ENCODE measurements at places on chromosomes 13 and 19.
A peak's percentile ranks its signal among the peaks of the same experiment; 100 is the strongest.

- peak; percentile 60 for DNase-seq
These were observed 50.4 kb downstream of the MYO9B start for GRCh38 chr19:17125728-17126677.

DNA sequence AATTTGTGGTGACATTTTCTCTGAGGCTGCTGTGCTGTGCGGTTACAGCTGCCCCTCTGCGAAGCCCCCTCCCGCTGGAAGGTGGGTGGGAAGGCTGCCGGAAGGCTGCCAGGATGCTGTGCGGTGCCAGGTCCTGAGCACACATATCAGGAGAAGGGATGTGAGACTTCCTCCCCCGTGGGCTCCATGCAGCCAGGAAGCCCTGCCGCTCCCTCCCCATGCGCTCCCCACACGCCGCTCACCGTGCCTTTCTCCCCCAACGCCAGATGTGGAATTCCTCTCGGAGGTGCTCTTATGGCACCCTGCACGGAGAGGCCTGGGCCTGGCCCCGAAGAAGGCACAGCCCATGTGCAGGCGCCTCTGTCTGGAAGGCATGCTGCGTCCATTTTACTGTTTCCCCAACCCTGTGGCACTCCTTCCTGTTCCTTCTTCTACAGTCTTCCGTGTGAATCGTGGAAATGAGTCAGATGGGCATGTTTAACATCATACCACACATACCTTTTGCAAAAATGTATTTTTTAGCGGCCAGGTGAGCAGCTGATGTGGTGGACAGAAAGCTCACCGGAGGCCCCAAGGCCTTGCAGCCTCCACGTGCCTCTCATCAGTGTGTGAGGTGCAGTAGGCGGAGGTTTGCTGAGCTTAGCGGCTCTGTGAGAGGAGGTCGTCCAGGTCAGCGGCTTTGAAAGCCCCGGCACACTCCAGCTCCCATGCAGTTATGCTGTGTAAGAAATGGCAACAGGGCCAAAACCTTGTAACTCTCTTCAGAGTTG, 88.0 kb downstream of the ATP11A start:
- DNase-seq: no peak

DNA sequence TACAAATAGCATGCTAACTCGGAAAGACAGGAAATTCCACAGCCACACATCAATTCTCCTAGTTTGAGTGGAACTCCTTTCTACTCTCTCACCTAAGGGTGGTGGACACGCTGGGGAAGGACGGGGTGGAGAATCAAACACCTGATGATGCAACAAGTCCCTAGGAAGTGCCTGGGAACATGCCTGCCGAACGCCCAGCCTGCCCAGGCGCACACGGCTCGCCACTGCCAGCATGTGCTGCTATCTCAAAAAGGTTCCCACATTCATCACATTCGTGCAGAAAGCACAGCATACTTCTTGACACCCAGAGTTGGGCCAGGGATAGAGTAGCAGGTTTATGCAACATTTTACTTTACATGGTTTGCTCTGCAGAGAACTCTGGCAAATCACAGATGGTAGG, 164.6 kb downstream of the ABCC4 start:
- DNase-seq: no peak

DNA sequence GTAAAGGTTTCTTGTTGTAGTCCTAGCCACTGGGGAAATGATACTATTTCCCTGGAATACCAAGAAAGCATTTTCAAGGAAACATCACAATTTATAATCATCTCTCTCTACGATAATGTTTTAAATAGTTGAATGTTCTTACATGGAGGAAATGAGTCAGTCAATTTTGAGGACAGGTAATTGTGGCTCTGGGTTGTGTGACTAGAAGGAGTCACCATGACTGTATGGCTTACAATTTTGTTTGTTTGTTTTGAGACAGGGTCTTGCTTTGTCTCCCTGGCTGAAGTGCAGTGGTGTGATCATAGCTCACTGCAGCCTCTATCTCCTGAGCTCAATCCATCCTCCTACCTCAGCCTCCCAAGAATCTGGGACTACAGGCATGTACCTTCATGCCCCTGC, 47.4 kb downstream of the COG3 start:
- no peak for DNase-seq

DNA sequence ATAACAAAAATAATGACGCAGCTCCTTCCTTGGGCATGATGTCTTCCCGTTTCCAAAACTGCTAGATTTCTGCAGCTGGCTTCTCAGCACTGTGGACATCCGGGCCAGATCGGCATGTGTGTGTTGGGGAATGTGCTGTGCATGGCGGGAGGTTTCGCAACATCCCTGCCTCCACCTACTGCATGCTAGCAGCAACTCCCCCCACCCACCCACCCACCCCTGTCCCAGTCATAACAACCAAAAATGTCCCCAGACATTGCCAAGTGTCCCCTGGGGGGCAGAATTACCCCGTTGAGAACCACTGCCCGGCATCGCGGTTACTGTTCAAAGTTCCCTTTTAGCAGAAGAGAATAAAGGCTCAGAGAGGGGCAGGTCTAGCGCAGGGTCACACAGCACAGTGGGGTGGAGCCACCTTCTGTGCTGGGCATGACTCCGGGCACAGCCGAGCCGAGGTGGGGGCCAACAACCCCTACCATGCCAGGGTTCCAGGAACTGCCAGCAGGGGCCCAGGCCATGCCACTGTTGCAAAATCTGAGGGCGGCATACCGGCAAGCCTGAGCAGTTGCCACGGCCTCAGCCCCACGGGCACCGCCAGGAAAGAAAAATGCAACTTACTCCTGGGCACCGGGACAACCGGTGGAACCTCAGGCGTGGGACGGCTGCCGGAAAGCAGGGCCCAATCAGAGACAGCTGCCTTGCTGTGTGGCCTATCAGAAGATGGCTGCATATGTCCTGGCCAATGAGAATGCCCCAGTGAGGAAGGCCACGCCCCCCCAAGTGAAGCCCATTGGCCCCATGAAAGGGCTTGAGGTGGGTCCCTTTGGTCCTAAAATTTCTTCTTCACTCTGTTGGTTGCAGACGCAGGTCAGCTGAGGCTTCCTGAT, 22.5 kb upstream of the NFIC start:
- DNase-seq: no peak

- DNase-seq: no peak
These were observed 86.2 kb upstream of the SCEL start for GRCh38 chr13:77449265-77449664.

- no peak for DNase-seq
These were observed 24.7 kb downstream of the MAP2K2 start for GRCh38 chr19:4099041-4099764.

DNA sequence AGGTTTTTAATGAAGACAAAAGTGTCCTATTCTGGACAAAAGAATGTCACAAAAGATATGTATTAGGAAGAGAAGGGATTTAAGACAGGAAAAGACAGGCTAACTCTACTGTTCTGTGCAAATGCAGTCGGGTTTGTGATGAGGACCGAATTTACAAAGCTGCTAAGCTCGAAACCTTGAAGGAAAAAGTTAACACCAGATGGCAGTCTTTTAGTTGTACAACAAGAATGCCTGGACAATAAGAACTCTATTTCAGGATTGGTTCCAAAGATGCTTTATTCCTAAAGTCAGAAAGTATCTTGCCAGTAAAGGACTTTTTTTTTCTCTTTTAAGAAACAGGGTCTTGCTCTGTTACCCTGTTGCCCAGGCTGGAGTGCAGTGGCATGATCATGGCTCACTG, 51.1 kb downstream of the HS6ST3 start:
- DNase-seq: no peak

DNA sequence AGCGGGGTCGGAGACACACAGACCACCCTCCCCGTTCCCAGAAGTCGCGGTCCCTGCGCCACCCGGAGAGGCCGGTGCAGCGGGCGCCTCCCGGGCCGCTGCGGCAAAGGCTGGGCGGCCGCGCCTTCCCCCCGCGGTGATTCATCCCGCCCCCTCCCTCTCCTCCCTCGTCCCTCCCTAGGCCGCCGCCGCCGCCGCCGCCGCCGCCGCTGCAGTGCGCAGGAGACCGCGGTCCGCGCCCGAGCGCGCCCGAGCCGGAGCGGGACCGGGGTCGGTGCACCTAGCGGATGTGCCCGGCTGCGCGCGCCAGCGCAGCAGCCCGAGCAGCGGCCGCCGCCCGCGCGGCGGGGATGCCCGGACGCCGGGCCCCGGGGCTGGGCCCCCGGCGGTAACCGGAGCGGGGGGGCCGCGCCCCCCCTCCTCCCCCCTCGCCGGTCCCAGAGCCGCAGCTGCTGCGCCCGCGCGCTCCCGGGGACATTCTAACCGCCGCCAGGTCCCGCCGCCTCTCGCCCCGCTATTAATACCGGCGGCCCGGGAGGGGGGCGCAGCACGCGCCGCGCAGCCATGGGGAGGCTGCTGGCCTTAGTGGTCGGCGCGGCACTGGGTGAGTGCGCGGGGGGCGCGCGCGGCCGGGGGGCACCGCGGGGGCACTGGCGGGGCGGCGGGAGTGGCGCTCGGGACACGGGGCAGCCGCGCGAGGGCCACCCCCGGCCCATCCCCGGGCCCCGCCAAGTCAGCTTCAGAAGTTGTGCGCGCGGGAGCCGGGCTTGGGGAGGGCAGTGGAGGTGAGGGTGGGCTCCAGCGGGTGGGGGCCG, at the start of gene SCN1B:
TSS of gene SCN1B (plus strand) at position 214 of the 815 bp plus-strand sequence. CDS start at position 565, 351 bp downstream.
- peak; percentile 33 for DNase-seq

- no peak for DNase-seq
These were observed 154.8 kb downstream of the ABCC4 start for GRCh38 chr13:95146486-95146885.

GRCh38 chr19:15633082-15633835, 7.4 kb upstream of the CYP4F3 start:
- no peak for DNase-seq

GRCh38 chr19:38852231-38853044, 2.7 kb upstream of the HNRNPL start:
- peak; percentile 52 for DNase-seq

DNA sequence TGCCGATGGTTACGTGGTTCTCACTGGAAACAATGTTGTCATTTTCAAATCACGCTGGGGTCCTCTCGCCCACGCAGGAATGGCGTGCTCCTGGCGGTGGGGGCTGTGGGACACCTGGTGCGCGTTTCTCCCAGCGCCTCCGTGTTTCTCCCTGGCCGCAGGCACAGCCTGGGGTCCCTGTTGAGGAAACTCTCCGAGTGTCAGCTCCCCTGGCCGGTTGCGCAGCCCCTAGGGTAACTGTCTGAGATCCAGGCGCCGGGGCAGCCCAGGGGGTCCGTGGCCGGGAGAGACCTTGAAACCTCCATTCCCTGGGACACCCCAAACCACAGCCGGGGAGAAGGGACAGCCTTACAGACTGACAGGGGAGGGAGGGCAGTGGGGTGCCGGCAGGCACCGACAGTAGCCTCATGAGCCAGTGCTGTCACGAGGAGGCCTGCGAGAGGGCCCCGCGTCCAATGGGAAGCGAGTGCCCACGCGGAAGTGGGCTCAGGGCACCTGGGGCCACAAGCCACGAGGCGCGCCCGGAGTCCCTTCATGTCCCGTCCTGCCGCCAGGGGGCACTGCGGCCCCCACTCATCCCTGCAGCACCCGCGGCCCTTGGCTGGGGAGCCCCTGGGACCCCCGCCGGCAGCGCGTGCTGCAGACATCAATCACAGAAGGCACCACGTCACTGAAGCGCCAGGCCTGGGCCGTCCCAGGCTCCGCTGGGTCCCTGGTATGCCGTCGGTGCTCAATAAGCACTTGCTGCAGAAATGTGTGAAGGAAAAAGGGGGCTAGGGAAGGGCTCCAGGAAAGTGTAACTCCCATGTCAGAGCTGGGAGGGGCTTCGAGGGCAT, 9.5 kb downstream of the ADAMTSL5 start:
- peak; percentile 41 for DNase-seq

DNA sequence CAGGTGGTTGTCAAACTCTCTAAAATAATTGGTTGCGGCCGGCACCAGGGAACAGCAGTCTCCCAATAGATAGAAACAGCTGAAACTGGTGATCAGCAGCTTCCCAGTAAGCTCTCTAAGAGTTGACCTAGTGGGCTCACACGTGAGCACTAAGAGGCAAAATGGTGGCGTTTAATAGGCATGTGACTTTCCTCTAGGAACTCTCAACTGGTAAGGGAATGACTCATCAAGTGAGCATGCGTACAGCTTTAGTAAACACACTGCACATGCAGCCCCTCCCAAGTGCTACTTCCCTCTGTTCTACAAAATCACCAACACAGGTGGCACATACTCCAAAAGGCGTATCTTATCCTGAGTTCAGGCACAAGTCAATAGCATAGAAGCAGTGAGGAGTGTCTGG, 41.7 kb downstream of the TNFSF11 start:
- no peak for DNase-seq

- DNase-seq: no peak
These were observed 122.3 kb downstream of the RBM26 start for GRCh38 chr13:79283742-79284141.

- no peak for DNase-seq
These were observed 42.8 kb upstream of the CLDN10 start for GRCh38 chr13:95509521-95510310.

DNA sequence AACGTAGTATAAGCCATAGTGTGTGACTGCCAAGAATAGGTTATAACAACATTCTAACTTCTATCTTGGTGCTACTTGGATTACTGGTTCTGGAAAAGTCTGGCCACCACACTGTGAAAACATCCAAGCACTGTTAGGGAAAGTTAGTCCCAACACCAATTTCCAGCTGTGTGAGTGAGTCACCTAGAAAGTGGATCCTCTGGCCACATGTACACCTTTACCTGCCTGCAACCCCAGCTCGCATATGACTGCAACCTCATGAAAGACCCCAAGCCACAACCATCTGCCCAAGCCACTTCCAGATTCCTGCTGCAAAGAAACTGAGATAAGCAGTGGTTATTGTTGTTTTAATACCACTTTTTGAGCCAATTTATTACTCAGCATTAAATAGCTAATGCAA, 404.5 kb downstream of the KCTD12 start:
- DNase-seq: no peak

GRCh38 chr13:85601526-85601925, 197.7 kb downstream of the SLITRK6 start:
- DNase-seq: no peak

DNA sequence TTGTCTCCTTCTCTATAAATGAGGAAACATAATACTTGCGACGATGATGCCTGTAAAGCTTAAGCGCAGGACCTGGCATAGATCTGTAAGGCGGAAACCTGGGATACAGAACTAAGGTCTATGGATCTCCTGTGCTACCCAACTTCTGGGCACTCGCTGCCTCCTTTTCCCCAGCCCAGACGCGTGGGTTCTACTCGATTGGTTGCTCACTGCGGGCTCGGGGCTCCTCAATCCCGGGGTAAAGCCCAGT, 615 bp upstream of the PSMC4 start:
- no peak for DNase-seq

GRCh38 chr19:18900700-18901481, 4.9 kb upstream of the CERS1 start:
- DNase-seq: no peak

GRCh38 chr19:1815605-1816529, 3.8 kb upstream of the ATP8B3 start:
- no peak for DNase-seq

All from activated gamma-delta T cell treated with anti-CD3 and anti-CD28 coated beads, Interleukin-2, amount 50 U/mL, for 16 hours (primary cell).